Tibial nerve (tissue), 4 donors: ENCODE measurements at places on chromosomes 3 and 15. TPM values are rescaled to one million over a fixed set of nuclear protein-coding genes. Genes with fewer than 3 reads are reported as not detected.

DNA sequence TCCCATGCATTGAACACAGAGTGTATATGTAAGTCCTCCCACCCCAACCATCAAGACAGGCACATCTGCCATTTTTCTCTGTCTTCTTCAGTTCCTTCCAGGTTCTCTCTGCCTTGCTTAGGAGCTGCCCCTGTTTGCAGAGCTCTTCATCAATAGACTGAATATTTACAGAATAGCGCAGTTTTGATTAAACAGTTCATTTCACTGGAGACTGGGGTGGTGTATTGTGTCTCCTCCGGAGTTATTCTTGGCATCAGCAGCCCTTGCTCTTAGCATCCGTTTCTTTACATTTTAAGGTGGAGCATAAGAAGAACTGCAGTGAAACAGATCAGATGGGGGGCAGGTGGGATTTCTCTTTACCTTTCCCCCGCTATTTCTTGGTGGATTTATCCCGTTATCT lies 87.7 kb downstream of the LIPC start:
- DNase-seq, result no peak

DNA sequence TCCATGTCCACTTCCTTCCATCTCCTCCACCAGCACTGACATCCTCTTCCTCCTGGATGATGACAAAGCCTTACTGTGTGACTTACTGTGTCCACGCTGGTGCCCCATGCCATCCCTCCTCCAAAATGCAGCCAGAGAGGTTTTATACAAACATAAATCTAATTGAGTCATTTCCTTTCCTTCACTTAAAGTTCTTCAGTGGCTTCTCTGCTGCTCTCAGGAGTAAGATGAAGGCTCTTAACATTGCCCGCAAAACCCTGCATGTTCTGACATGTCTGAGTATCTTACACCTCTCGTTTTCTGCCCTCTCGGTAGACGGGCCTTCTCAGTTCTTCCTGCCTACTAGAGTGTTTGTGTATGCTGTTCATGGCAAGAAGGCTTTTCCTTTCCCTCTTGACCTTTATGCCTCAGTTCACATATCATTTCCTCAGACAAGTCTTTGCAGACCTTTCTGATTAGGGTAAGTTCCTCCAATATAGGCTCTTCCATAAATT lies 175.5 kb downstream of the CFAP20DC start:
- DNase-seq, result no peak

DNA sequence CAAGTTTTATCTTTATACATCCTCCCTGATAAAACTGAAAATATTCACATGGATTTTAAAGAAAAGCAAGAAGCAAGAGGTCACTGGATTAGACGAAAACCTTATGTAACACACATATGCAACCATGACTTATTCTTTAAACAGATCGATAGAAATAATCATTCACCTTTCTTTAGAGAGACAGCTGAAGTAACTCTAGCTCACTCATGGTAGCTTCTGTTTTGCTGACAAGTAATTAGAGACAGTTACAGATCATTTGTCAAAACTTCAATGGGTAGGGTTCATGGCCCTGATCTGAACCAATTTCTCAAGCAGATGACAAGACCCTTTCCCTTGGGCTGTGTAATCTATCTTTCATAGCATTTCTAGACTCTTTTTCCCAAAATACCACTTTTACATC lies 74.5 kb downstream of the PLCH1 start:
- no peak for DNase-seq

GRCh38 chr3:192340031-192340430 lies 387.3 kb downstream of the FGF12 start:
- DNase-seq, result no peak

- peak; percentile 53 for DNase-seq
Measured at GRCh38 chr15:66763186-66764071, 61.4 kb downstream of the SMAD6 start.

DNA sequence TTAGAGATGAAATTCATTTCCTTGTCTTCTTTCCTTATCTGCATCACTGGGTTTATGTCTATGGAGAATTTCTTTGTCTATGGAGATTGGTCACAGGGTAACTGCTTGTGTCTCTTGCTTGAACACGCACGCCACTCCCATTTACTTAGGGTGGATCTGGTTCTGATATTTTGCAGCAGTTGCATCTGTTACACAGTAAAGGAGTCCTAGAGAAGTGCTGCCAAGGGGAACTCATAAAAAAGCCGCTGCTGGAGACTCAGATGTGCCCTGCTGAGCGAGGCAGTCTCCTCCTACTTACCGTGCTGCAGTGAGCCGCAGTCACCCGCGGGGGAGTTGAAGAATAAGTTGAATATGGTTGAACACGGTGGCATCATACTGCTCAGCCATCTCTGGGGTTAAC lies 105.2 kb upstream of the KLHL25 start:
- no peak for DNase-seq

GRCh38 chr15:98978153-98978552 lies 29.4 kb downstream of the PGPEP1L start:
- no peak for DNase-seq

DNA sequence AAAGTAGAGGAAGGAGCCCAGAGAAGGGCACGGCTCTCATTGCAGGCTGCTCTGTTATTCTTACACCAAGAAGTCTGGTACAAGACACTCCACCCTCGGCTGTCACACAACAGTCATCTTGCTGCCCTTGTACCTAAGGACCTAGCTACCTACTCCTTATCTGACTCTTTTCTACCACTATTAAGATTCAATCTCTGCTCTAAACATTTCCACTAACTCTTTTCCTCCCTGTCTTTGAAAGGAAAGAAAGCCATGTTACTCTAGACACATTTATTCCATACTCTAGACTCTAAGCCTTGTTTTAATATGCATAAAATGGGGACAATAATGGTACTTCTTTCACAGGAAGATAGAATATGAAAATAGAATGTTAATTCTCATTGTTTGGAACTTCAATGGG lies 73.3 kb upstream of the C3orf49 start:
- no peak for DNase-seq

- peak; percentile 46 for DNase-seq
Measured at GRCh38 chr3:13009132-13009945, 63.9 kb downstream of the IQSEC1 start.

Gene MOBP
- not detected for total RNA-seq

Gene NEK10
- total RNA-seq, result 0.20 TPM

Gene SERINC4
- total RNA-seq, result not detected

Gene SLC6A1
- total RNA-seq, result 6.9 TPM

Gene DGKG
- total RNA-seq, result 1.3 TPM

Gene ZIC4
- not detected for total RNA-seq
